Uterine smooth muscle cell (primary cell): ENCODE measurements at places on chromosomes 16 and 17. TPM values are rescaled to one million over a fixed set of nuclear protein-coding genes. Genes with fewer than 3 reads are reported as not detected.

The KRT27 gene
- total RNA-seq, result not detected in 2 replicates

The NKIRAS2 gene
- total RNA-seq, result 17.3 and 19.7 TPM in 2 replicates

The ZNF469 gene
- total RNA-seq, result 1.4 and 2.2 TPM in 2 replicates

The KRTAP2-1 gene
- total RNA-seq, result not detected in 2 replicates

The KRT222 gene
- 0.25 and 1.00 TPM in 2 replicates for total RNA-seq

The ZNF771 gene
- 14.2 and 17.1 TPM in 2 replicates for total RNA-seq

The ALDOC gene
- 56.9 and 110 TPM in 2 replicates for total RNA-seq

The TMEM92 gene
- total RNA-seq, result not detected in 2 replicates

The HLF gene
- total RNA-seq, result 0.33 TPM in 1 of 2 replicates, not detected in the other

The NOS2 gene
- total RNA-seq, result not detected in 2 replicates

The ALOX12B gene
- not detected in 2 replicates for total RNA-seq

The TMEM238L gene
- not detected in 2 replicates for total RNA-seq

The ABCC12 gene
- total RNA-seq, result under 0.01 TPM in 1 of 2 replicates, not detected in the other

The ENPP7 gene
- total RNA-seq, result 0.12 TPM in 1 of 2 replicates, not detected in the other

The CDK5R1 gene
- 1.00 and 1.1 TPM in 2 replicates for total RNA-seq

The SMIM22 gene
- not detected in 2 replicates for total RNA-seq

The KRTAP1-1 gene
- 0.55 and 0.87 TPM in 2 replicates for total RNA-seq

The BHLHA9 gene
- total RNA-seq, result not detected in 2 replicates

The CACNG5 gene
- not detected in 2 replicates for total RNA-seq

The ELP5 gene
- total RNA-seq, result 33.0 and 35.5 TPM in 2 replicates

The SSTR5 gene
- total RNA-seq, result 0.12 TPM in 1 of 2 replicates, not detected in the other

The NHERF2 gene
- total RNA-seq, result 12.1 and 17.7 TPM in 2 replicates

The CEMP1 gene
- total RNA-seq, result 0.12 TPM in 1 of 2 replicates, not detected in the other

The OR1A1 gene
- total RNA-seq, result not detected in 2 replicates
